Endothelial cell of umbilical vein (primary cell): ENCODE measurements at places on chromosomes 4 and X. TPM values are rescaled to one million over a fixed set of nuclear protein-coding genes. Genes with fewer than 3 reads are reported as not detected.

Gene TCEAL4
- 60.4 and 74.6 TPM in 2 replicates for total RNA-seq

Gene KIT
- total RNA-seq = 29.3 and 39.7 TPM in 2 replicates

Gene CFAP47
- not detected in 2 replicates for total RNA-seq

Gene SSX3
- total RNA-seq = not detected in 2 replicates

Gene SMIM43
- total RNA-seq = not detected in 2 replicates

Gene NEUROG2
- not detected in 2 replicates for total RNA-seq

Gene RIBC1
- total RNA-seq = 0.42 and 0.86 TPM in 2 replicates

Gene MAGEB2
- total RNA-seq = not detected in 2 replicates

Gene FOXR2
- not detected in 2 replicates for total RNA-seq

Gene GYG2
- 0.22 TPM in 1 of 2 replicates, not detected in the other for total RNA-seq

Gene ANKRD50
- total RNA-seq = 63.6 and 68.9 TPM in 2 replicates

Gene CFP
- 1.00 and 1.9 TPM in 2 replicates for total RNA-seq

Gene ODAM
- total RNA-seq = not detected in 2 replicates

Gene NSUN7
- total RNA-seq = 0.18 and 0.20 TPM in 2 replicates

Gene DCHS2
- not detected in 2 replicates for total RNA-seq

Gene VCX
- not detected in 2 replicates for total RNA-seq

Gene NHSL2
- total RNA-seq = 40.3 and 49.9 TPM in 2 replicates

Gene SSX2B
- not detected in 2 replicates for total RNA-seq

Gene USP51
- 0.77 and 0.97 TPM in 2 replicates for total RNA-seq

Gene EXOC1L
- not detected in 2 replicates for total RNA-seq

Gene CXCL11
- total RNA-seq = 0.55 and 1.1 TPM in 2 replicates

Gene C4orf33
- 7.3 and 9.4 TPM in 2 replicates for total RNA-seq

Gene MGARP
- 16.2 and 25.9 TPM in 2 replicates for total RNA-seq

Gene FAM120C
- total RNA-seq = 10.1 and 11.4 TPM in 2 replicates

Gene CCDC158
- total RNA-seq = not detected in 2 replicates

Gene HMX1
- total RNA-seq = not detected in 2 replicates

Gene ETDB
- not detected in 2 replicates for total RNA-seq

Gene CENPVL2
- total RNA-seq = not detected in 2 replicates

Gene CAPN6
- total RNA-seq = not detected in 2 replicates
